ENCODE measurements at places on chromosomes 5 and 9.

GRCh38 chr5:180469586-180469865 is 24.7 kb upstream of the CNOT6 start:
- no peak for DNase-seq

DNA sequence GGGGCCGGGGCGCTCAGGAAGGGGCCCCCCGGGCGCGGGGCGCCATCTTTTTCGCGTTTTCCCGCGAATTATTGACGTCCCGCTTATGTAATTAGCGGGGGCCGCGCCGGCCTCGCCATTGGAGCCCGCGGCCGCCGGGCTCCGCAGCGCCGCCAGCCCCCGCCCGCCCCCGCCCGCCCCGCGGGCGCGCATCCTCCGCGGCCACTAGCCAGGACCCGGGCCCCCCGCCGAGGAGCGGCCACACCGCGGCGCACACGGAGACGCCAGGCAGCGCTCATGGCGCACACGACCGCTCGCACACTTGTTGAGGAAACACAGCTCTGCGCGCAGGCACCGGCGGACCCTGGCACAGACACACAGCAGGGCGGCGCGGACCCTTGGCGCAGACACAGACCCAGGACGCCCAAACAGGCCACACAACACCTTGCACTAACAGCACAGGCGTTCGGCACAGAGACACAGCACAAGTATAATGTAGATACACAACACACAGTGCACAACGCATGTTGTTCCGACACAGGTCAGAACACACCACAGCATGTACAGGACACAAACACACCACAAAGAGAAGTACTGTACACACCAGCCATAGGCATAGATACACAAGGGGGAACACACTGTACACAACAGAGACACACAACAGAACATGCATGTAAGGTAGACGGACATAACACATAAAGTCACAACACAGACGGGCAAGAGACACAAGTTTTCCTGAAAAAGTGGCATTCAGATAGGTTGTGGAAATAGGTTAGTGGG is 467 bp upstream of the PHF19 start:
- DNase-seq: no peak

DNA sequence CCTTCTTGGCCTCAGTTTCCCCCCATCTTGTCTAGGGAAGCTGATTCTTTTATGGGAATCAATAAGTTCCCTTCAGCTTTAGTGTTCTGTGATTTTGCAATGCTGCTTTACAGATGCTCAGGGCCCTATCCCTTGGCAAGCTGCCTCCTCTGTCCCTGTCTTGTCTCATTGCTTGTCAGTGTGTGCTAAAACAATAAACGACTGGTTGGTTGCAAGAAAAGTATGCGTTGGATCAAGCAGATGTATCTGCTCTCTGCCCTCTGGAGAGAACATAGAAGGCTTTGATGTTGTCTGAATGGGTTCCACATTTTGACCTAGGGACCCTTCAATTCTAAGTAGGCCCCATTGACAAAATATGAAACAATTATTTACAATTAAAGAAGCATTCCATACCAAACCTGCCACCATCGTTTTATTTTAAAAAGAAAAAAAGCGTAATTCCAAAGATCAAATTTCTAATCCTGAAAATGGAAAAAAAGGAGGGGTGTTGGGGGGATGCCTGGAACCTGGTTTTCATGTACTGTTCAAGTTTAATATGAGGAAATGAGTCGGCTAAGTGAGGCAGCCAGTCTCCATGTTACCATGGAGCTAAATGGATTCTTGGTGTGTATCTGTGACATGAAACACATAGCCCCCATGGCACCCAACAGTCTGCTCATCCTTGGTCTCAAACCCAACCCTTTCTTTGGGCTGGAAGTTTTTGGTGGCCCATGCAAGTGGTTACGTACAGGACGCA is 31.2 kb upstream of the TARS1 start:
- DNase-seq: no peak

DNA sequence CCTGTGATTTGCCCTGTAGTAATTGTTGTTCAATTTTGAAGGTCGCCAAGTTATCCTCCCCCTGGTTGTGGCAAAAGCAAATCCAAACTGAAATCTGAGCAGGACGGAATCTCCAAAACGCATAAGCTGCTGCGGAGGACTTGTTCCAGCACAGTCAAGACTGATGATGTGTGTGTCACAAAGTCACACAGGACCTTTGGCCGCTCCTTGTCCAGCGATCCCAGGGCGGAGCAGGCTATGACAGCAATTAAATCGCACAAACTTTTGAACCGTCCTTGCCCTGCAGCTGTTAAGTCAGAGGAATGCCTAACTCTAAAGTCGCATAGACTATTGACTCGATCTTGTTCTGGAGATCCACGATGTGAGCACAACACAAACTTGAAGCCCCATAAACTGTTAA is 128.4 kb downstream of the PARP8 start:
- DNase-seq: no peak

GRCh38 chr9:130663258-130663976 is 977 bp upstream of the PRDM12 start:
- no peak for DNase-seq

DNA sequence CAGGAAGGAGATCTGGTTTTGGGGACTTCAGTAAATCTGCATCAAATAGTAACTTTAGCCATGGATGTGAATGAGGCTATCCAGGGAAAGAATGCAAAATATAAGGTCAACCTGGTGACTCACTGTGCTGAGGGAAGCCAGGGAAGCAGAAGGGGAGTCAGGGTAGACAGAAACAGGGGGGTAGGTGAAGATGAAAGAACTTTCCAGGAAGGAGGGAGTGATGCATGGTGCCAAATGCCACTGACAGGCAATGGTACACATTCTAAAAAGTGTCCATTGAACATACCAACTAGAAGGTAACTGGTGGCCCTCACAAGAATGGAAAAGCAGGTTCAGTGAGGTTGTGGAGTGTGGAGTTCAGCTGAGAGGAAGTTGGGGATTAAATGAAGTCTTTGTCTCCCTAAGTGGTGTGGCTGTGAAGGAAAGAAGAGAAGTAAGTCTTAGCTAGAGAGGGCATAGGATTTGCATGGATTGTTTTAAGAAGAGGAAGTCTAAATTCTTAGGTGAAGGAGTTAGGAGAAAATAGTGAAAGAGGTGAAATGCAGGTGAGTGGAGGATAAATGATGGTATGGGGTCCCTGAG is 35.5 kb downstream of the PALM2AKAP2 start:
- DNase-seq: no peak

DNA sequence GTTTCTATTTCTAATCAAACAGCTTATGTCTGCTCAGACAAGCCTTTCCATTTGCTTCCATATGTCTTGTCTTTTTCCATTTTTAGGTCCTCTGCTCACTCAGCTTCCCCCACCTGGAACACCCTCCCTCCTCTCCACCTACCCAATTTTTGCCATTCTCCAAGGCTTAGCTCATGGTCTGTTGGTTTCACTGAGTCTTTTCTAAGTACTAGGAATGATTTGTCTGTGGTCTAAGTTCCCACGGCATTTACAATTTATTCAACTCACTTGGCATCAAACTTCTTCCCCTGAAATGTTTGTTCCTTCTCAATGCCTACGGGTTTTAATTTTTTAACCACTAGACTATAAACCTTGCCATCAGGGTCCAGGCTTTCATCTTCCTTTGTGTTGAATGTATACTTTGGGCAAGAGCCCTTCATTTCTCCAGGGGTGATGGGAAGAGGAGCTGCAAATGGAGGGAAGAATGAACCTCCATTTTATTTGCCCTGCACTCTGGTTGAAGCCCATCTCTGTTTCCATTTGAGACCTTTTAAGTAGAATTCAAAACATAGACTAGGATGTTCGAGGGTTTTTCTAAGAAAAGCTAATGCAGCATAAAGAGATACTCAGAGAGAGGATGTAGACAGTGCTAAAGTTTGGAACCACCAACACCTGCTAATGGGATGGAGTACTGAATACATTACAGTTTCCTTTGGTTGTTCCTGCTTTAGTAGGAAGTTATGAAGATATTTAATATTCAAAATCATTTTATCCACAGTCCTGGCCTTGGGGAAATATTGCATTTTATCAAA is 104.0 kb downstream of the PTTG1 start:
- DNase-seq: no peak

DNA sequence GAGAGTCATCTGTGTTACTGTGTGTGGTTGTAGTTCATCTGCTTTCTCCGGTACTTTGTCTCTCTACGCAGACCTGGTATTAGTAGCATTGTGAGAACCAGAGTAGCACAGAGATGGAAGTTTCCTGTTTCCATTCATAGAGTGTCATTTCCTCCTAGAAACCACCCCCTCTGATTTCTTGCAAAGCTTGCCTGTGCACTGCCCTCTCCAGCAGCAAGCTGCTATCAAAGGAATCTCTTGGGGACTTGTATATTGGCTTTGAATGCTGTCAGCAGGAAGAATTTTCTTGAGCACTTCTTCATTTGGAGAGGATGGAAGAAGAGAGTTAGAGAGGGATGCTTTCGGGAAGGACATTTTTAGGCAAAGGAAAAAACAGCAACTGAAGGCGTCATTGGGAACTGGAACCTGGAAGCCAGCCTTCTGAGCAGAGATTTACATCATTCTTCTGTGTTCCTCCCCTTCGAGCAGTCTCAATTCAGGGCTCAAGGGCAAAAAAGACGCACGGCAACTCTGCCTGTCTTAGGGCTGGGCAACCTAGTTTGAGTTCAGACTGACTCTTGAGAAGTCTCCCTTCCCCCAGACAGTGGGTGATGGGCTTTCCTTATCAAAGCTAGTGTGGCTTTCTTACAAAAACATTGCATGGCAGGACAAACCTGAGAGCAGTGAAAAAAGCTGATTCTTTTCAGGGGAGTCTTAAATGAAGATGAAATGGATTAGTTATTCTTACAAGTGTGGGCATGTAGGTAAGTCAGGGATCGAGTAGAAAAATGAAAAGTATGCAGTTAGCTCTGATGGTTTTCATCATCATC is 226.3 kb downstream of the AOPEP start:
- DNase-seq: no peak

DNA sequence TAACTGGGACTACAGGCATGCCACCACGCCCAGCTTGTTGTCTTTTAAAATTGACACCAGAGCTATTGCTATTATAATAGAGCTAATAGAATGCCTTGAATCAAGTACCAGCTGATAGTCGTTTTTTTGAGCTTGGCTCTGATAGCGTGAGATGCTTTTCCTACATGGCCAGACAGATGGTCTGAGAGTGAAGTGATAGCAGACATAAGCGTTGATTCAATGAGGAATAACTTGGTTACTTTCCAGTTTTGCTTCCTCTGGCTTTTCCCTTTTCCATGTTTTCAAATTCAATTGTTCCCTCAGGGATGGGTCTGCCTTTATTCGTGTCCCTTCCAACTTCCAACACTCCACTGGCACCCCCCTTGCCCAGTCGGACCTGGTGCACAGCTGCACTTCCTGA is 15.4 kb downstream of the AGXT2 start:
- DNase-seq: no peak

DNA sequence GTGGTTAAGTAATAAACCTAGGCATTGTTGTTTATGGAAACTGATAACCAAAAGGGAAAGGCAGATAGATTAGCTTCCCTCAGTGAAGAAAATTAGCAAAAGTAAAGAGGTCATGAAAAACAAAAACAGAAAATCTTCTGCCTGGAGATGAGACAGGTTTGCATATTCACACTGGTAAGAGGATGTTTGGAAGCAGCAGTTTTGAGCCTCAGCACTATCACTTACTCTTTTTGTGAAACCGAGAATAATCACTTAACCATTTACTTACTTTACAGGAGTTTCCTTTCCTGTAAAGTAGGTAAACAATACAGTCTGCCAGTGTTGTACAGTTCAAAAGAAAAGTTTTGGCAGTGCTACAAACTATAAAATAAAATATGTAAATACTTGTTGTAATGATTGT is 35.5 kb upstream of the EMB start:
- DNase-seq: no peak

GRCh38 chr5:138385660-138386059 is 33.2 kb downstream of the KDM3B start:
- no peak for DNase-seq

DNA sequence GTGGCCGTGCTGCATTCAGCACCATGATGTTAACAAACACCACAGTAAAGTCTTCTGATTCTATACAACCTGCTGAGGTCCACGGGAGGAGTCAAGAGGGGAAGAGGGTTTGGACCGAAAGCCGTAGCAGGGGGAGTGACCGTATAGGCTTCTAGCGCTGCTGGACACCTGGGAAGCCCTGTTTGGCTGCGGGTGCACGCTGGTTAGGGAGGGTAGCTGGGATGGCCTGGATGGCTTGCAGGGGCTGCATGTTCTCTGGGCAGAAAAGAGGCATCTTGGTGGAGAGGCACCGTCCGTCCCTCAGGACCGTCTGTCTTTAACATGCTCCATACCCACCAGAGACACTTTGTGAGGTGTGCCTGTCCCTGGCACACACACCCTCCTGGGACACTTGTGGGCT is 251.0 kb upstream of the IRX1 start:
- DNase-seq: no peak

DNA sequence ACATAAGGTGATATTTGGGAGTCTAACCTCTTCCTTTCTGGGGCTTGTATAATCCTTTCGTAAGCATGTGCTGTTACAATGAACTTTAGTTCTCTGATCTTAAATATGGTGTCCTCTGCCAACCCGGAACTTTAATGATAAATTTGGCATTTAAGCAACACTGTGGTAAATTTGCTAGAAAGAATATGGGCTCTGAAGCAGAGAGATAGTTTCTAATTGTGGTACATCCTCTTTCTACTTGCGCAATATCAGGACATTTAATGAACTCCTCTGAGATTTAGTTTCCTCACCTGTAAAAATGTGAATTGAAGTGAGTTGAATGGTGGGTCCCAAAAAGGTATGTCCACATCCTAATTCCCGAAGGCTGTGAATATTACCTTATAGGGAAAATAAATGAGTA is 364.7 kb downstream of the CAAP1 start:
- no peak for DNase-seq

DNA sequence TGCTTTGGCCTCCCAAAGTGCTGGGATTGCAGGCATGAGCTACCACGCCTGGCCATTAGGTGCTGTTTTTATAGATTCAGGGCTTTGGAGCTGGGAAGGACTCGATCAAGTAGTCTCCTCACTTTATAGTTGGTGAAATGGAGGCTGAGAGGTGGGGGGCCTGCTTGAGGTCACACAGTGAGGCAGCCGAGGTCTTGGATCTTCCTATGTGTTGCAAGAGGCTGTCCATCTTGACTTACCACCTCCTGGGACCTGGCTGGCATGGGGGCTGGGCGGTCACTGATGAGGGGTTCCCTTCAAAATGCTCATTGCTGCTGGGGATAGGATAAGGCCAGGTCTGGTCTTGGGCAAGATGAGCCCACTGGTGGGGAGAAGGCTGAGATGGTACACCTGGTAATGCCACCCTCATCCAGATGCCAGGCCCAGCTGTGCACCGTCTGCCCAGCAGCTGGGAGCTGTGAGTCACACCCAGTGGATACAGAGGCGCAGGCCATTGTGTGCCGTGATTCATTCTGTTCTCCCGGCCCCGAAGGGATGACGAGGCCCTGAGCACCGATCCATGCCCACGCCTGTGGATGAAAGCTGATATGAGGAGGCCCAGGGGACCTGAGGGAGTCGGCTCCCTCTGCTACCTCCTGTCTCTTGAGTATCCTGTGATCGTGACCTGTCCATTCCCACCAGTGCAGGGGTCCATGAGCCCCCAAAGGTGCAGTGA is 10.5 kb upstream of the NDST1 start:
- no peak for DNase-seq
